Activated CD4-positive, alpha-beta T cell treated with anti-CD3 and anti-CD28 coated beads for 36 hours (primary cell): ENCODE measurements at places on chromosomes 12 and 14.

- DNase-seq: no peak
Measured at GRCh38 chr12:100753837-100754236, 40.7 kb upstream of the ANO4 start.

DNA sequence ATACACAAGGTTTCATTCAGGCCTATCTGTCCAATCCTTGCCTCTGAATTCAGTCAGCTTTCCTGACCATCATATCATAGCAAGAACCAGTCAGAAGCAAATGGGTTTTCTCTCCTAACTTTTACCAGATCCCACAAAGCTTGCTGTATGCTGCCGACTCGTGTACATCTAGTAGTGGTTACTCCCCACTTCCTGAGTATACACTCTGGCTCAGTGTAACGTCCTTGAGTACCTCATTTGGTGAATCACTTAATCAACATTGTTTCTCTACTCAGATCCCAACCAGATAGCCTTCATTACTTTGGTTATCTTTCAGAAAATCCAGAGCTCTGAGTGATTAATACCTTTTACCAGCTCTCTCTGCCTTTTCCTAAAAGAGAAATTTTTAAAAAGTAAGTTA lies 728.2 kb downstream of the GALC start:
- DNase-seq: no peak

DNA sequence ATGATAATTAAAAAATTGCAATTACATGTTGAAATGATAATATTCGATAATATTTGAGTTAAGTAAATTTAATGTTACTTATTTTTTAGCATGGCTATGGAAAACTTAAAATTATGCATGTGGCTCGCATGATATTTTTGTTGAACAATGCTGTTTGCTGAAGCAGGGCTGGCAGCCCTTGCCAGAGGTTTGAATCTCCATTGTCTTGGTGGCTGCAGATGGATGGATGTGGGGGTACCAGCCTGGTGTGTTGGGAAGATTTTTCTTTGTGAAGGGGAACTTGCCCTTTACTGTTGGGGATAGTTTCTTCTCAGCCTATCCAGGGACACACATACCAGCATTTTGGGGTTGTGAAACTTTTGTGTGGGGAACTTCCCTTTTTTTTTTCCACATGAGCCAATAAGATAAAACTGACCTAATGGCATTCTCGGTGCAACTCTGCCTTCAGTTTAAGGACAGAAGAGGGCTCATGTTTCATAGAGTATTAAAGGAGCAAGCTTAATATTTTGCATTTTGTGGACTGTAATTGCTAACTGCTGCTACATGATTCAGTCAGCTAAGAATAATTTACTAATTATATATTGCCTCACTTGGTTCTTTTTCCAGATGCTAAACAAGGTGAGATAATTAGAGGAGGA lies 8.8 kb downstream of the RASSF3 start:
- no peak for DNase-seq

GRCh38 chr14:68476212-68477109 lies 316.4 kb downstream of the ZFP36L1 start:
- peak; percentile 38 for DNase-seq

DNA sequence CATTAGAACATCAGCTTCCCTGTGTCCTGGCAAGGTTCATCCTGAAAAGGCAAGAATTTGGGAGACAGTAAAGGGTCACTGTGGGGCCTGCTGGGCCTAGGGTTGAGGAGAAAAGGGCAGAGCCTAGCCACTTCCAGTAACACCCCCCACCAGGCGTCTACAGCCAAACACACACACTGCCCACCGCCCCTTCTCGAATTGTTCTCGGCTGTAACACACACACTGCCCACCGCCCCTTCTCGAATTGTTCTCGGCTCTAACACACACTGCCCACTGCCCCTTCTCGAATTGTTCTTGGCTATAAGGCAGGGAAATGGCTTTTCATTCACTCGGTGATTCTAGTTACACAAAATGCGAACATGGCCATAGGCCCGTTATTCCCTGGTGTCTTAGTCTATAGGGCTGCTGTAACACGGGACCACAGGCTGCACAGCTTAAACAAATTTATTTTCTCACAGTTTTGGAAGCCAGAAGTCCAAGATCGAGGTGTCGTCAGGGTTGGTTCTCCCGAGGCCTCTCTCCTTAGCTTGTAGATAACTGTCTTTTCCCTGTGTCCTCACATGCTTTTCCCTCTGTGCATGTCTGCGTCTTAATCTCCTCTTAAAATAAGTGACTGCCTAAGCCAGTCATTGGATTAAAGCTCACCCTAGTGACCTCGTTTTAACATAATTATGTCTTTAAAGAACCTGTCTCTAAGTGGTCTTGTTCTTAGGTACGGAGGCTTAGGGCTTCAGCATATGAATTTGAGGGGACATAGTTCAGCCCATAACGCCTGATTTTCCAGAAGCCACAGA lies 171.0 kb downstream of the ADGRD1 start:
- no peak for DNase-seq

DNA sequence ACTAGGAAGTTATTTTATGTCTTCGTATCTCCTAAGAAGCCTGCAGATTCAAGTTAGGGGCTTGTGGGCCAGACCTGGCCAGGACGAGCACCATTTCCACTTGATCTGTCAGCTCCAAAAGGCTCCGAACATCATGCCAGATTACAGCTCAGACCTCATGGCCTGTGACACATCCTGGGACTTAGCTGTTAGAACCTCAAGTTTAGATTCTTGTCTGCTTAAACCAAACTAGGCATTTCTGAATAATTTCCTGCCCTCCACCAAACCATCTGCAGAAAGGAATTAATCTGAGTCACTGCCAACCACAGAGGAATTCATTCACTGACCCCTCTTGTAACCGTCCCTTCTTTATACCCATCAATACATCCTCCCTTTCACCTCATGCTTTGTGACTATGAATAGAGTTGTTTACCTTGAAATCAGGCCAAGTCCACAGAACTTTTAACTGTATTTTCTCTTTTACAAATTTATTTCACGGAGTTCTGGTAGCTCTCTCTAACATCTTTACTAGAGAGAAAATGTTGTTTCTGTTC lies 120.3 kb downstream of the FBXL14 start:
- peak; percentile 41 for DNase-seq

DNA sequence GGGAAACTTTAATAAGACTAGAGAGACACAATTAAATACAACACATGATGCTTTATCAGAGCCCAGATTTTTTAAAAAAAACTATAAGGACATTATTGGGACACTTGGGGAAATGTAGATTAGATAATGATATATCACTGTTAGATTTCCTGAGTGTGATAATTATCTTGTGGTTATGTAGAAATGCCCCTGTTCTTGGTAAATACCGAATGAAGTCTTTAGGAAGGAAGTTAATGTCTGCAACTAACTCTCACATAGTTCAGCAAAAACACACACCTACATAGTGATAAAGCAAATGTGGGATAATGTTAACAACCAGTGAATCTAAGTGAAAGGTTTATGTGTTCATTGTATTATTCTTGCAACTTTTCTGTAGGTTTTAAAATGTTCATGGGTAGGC lies 14.6 kb upstream of the CACNB3 start:
- no peak for DNase-seq

- DNase-seq: no peak
Measured at GRCh38 chr12:20272801-20273200, 95.5 kb upstream of the PDE3A start.

DNA sequence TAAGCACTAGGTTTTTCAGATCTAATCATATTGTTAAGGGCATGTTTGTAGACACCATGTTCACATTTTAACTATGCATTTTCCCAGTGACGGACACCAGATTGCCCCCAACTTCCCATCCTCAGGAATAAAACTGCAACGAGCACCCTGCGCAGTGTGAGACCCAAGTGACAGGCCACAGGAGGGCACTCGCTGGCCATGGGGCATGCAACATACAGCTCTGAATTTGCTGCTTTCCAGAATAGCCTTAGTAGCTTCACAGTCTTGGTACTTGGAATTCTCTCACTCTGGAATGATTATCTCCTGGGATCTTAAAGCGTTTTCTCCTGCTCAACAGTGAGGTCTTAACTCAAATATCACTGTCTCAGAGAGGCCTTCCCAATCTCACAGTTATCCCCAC lies 972 bp upstream of the DDX47 start:
- DNase-seq: no peak

DNA sequence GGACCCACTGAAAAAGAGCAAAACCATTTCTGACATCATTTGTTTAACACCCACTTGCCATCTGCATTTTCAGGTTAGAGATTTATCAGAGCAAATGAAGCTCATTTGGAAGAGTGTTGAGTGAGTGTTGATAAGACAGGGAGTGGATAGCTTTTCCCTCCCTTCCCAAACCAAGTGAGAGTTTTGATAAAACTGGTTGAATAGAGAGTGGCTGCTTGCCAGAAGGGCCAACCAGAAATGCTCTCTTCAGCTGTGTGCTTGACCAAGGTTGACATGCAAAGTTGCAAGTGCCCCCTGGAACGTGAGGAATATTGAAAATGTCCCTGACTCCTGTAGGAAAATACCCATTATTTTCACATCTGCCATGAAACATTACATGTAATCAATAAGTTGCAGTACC lies 1487.0 kb upstream of the FLRT2 start:
- no peak for DNase-seq

GRCh38 chr12:55720894-55721444 lies 776 bp downstream of the RDH5 start:
- DNase-seq: no peak

DNA sequence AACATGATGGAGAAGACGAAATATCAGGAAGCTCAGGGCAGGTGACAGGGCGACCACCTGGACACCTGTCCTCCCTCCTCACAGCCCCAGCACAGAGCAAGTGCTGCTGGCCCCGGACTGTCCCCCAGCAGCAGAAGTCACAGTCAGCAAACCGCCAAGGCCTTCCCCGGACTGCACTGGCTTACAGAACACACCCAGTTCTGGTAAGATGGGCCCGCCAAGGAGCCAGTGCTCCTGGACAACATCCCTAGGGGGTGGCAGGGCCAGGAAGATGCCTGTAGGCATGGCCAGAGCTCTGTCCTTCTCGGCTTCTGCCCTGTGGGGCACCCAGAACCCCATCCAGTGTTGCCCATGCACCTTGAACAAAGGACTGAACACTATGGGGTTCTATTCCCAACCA lies 77.9 kb downstream of the BCL11B start:
- DNase-seq: no peak

- DNase-seq: no peak
Measured at GRCh38 chr12:10361622-10362021, 28.2 kb downstream of the KLRK1 start.

- DNase-seq: peak; percentile 62
Measured at GRCh38 chr12:104137001-104137901, 759 bp downstream of the NFYB start.

GRCh38 chr14:22976620-22977433 lies 5.5 kb downstream of the AJUBA start:
- DNase-seq: no peak

DNA sequence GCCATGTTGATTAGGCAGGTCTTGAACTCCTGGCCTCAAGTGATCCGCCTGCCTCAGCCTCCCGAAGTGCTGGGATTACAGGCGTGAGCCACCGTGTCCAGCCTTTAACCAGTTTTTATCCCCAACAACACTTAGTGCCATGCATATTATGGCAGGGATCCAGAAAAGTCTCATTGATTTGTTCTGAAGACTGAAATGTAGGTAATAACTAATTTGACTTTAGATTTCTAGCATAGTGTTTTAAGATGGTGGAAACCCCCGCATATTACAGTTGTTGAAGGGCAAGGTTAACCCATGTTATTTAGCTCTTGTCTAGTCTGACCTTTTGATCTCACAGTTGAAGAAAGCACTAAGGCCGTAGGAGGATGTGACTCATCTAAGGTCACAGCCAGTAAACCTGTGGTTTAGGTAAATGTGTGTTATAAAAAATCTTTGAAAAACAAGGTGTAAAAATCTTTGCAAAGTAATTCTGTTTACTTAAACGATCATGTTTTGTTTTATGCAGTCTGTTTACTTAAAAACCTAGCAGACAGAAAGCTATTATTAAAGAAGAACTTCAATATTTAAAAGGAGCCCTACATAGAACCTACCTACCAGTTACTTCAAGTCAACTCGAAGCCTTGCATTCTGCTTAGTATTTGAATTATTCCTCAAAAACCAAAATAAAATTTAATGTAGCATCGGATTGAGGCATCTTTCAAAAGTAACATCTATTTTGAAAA lies 24.8 kb downstream of the BICDL1 start:
- peak; percentile 73 for DNase-seq

DNA sequence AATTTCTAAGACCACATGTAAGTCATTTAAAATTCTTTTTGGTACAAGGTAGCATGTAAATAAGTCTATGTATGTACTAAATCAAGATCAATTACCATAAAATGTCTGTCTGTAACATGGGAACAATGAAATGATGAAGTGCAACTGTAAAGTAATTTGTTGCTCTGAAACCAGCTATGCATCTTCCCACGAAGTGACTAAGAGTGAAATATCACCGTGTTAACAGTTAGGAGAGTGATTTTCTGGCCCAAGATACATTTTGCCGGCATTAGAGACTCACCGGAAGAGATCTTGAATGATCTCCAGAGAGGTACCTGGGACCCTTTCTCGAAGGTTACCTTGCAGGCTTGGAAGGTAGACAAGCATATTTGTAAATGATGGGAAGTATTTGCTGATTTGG lies 105.8 kb downstream of the SAMD4A start:
- DNase-seq: no peak

DNA sequence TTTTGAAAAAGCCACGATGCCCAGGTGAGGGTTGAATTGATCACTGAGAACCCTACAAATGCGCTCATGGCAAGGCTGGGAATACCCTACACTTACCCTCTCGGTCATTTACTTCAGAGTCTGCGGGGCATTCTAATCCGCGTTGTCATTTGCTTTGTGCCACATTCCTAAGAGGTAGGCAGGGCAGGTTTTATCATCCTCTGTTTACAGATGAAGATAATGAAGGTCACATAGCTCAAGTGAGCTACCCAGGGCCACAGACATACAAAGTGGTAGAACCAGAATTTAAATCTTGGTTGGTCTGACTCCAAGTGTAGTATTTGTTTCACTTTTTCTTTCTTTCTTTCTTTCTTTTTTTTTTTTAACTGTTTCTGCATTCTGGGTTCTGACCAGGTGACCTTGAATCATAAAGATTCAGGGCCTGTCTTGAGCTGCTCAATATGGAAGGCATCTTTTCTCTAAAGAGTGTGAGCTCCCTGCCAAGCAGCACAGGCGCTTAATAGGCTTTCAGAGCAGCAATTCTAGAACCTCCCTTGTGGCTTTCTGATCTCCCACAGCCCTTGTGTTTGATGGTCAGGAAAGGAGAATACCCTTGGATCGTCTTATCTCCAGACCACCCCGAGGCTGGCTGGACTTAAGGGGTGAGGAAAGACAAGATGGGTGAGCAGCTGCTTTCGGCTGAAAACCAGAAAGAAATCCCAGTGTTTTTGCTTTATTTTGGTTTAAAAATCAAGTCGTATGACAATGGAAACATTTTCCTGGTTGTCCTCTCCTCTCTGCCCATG lies 662 bp upstream of the BATF start:
- DNase-seq: peak; percentile 25

- DNase-seq: no peak
Measured at GRCh38 chr12:70040141-70040540, 203.1 kb upstream of the CNOT2 start.

GRCh38 chr14:57287745-57288144 lies 19.0 kb downstream of the AP5M1 start:
- no peak for DNase-seq
